Glutamatergic neuron (in vitro differentiated cells): ENCODE measurements at places on chromosomes 2 and 18. TPM values are rescaled to one million over a fixed set of nuclear protein-coding genes. Genes with fewer than 3 reads are reported as not detected.

Gene PREB
- total RNA-seq = 35.5 TPM

Gene ZAP70
- 1.3 TPM for total RNA-seq

Gene C2orf49
- 10.7 TPM for total RNA-seq

Gene SP140
- total RNA-seq = not detected

Gene PREPL
- 38.4 TPM for total RNA-seq

Gene PAIP2B
- 15.6 TPM for total RNA-seq

Gene GPR39
- 1.0 TPM for total RNA-seq

Gene THUMPD2
- 6.0 TPM for total RNA-seq

Gene GALNT5
- 0.10 TPM for total RNA-seq

Gene BOLL
- total RNA-seq = not detected

Gene CYP1B1
- 3.4 TPM for total RNA-seq

Gene EFHD1
- total RNA-seq = 0.71 TPM

Gene SH3BP4
- total RNA-seq = 59.3 TPM

Gene LCLAT1
- 16.0 TPM for total RNA-seq

Gene UGT1A8
- total RNA-seq = not detected

Gene CHST10
- 25.0 TPM for total RNA-seq

Gene CD8A
- 0.59 TPM for total RNA-seq

Gene SOX11
- 576 TPM for total RNA-seq

Gene SMYD1
- total RNA-seq = 0.25 TPM

Gene ZNF385B
- total RNA-seq = not detected

Gene VWC2L
- 0.15 TPM for total RNA-seq

Gene SLC39A6
- total RNA-seq = 113 TPM

Gene CPO
- total RNA-seq = not detected

Gene SPATA3
- total RNA-seq = not detected

Gene NCKAP5
- 0.20 TPM for total RNA-seq

Gene ACKR3
- 1.2 TPM for total RNA-seq

Gene UPP2
- total RNA-seq = not detected

Gene NPPC
- 18.5 TPM for total RNA-seq

Gene UNC80
- total RNA-seq = 9.0 TPM
